CD4-positive, alpha-beta T cell (primary cell): ENCODE measurements at places on chromosomes 2 and 18. TPM values are rescaled to one million over a fixed set of nuclear protein-coding genes. Genes with fewer than 3 reads are reported as not detected.

DNA sequence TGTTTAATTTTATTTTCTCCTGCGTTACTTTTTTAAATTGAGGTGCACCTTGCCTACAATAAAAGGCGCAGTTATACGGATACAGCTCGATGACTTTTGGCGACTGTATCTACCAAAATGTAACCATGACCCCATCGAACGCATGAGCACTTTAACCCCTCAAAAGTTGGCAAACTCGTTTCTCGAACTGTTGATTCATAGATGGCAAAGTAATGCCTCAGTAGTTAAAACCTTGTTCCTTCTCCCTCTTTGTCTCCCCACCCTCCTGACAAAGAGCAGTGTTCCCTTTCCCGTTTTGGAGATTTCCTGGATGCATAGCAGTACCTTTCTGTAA lies 577 bp downstream of the MOGAT1 start:
- no peak for DNase-seq

GRCh38 chr18:75134611-75134975 lies 74.3 kb downstream of the PTGR3 start:
- DNase-seq = no peak

DNA sequence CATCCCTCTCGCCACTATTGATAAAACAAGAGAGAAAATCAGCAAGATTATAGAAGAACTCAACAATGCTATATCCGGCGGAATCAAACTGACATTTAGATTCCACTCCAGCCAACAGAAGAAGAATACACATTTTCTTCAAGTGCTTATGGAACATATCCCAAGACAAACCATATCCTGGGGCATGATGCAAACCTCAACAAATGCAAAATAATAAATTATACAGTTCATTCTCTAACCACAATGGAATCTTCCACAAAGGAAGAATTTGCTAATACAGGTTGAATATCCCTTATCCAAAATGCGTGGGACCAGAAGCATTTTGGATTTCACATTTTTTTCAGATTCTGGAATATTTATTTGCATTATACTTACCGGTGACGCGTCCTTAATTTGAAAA lies 51.4 kb upstream of the YPEL5 start:
- no peak for DNase-seq

- no peak for DNase-seq
Observed at GRCh38 chr2:138201286-138201685, 237.0 kb downstream of the HNMT start.

Gene SULT1C2
- not detected for total RNA-seq

DNA sequence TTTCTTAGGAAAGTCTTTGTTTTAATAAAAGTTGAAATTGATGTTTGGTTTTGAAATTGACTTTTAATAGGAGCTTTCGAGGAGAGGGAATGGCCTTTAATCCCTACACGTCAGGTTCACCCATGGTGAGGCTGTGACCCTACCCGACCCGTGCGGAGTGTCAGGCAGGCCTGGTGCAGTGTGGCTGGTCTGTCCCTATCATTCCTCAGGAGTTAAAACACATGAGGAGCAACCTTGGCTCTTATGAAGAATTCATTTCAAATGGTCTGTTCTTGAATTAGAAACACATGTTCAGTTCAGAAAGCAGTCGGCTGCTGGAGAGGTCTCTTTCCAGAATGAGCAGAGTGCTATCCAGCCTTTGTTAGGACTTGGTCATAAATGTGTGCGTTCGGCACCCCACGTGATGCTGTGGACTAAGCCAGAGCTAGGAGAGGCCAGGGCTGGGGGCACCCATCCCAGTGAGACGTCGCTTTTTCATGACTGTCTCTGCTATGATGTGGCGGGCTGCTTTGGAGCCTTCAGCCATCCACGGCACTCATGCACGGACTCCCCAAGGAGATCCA lies 54.7 kb downstream of the EMILIN2 start:
- DNase-seq = no peak

Gene LINC00305
- not detected for total RNA-seq

- DNase-seq = no peak
Observed at GRCh38 chr18:71327441-71327840, 1038.6 kb downstream of the SOCS6 start.

DNA sequence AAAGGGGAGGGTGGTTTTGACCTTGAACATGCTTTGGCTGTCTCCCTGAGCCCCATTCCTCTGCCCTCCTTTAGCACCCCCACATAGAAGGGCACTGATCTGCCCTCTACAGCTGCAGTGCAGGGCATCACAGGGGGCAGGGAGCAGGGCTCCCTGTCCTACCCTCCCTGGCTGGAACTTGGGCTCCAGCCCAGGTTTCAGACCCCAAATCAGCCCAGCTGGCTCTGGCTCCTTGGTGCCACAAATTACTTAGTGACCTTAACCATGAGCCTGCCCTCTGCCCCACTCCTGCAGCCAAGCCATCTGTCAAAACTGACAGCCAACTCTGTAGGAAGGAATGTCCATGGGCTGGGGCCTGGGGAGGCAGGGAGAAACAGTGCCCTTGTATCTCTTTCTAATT lies 105.6 kb downstream of the MAPK4 start:
- no peak for DNase-seq

Gene UGT1A10
- not detected for total RNA-seq

- DNase-seq = peak; percentile 58
Observed at GRCh38 chr2:218679119-218679518, 7.2 kb downstream of the STK36 start.

- DNase-seq = no peak
Observed at GRCh38 chr2:203730076-203730729, 23.8 kb downstream of the CD28 start.

DNA sequence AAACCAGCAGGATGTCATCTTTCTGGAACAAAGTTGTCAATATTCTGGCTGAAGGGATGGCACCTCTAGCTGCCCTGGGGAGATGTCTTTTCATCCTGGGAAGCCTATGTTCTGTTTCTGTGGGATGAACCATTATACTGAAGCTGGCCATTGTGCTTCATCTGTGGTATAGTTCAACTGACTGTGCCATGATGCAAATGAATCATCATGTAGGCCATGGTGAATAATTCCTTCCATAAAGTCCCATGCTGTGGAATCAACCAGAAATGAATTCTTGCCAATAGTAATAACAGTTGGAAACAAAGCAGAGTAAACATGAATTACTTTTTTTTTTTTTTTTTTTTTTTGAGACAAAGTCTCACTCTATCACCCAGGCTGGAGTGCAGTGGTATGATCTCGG lies 64.1 kb upstream of the CNGA3 start:
- DNase-seq = no peak

Gene IL37
- total RNA-seq = not detected

DNA sequence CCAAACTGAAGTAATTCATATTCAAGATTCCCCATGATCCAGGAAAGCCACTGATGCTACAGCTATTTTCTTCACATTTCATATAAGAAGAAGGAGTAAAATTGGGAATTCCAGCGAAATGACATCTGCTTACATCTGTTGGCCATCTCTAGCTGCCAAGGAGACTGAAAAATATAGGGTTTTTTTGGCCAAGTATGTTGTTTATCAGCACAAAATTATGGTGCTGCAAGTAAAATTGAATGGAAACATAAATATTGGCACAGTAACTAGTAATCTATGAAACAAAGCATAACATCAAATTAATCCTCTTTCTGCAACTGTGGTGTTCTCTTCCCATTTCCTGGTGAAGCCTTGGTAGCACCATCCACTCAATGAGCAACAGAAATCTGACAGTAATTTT lies 649.5 kb upstream of the ZNF804A start:
- no peak for DNase-seq

Gene RAB27B
- total RNA-seq = 2.5 TPM

GRCh38 chr2:207750345-207750744 lies 19.4 kb downstream of the FZD5 start:
- no peak for DNase-seq

Gene ZSWIM2
- total RNA-seq = not detected

- DNase-seq = no peak
Observed at GRCh38 chr2:40430776-40431599, 20.9 kb downstream of the SLC8A1 start.

DNA sequence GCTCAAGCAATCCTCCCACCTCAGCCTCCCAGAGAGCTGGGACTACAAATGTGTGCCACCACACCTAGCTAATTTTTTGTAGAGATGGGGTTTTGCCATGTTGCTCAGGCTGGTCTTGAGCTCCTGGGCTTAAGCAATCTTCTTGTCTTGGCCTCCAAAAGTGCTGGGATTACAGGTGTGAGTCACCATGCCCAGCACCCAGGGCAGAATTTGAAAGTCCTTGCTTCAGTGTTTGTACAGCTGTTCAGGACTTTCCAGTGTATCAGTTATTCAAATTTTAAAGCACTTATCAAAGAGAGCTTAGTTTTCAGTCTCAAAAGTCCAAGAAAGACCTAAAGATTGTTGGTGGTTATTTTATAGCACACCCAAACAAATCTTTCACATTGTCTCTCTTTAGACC lies 43.6 kb upstream of the VPS54 start:
- DNase-seq = no peak

Gene PAX3
- total RNA-seq = not detected

- no peak for DNase-seq
Observed at GRCh38 chr2:39517102-39517436, 80.0 kb upstream of the MAP4K3 start.

Gene CHRNG
- total RNA-seq = not detected

Gene ABCG5
- total RNA-seq = not detected

DNA sequence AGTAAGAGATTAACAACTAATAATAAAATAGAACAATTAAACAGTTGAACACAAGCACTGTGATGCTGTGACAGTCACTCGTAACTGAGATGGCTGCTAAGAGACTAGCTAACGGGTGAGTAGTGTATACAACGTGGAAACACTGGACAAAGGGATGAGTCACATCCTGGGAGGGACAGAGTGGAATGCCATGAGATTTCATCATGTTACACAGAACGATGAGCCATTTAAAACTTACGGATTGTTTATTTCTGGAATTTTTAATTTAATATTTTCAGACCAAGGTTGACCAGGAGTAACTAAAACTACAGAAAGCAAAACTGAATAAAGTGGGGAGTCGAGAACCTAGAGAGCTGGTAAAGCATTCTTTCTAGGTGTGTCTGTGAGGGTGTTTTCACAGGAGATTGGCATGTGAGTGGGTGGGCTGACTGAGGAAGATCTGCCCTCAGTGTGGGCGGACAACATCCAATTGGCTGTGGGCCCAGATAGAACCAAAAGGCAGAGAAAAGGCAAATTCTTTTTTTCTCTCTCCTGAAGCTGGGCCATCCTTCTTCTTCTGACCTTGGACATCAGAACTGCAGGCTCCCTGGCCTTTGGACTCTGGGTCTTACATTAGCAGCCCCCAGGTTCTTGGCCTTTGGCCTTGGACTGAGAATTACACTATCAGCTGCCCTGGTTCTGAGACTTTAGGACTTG lies 14.6 kb downstream of the TMSB10 start:
- no peak for DNase-seq

Gene INHA
- total RNA-seq = not detected

Gene TFPI
- total RNA-seq = not detected

DNA sequence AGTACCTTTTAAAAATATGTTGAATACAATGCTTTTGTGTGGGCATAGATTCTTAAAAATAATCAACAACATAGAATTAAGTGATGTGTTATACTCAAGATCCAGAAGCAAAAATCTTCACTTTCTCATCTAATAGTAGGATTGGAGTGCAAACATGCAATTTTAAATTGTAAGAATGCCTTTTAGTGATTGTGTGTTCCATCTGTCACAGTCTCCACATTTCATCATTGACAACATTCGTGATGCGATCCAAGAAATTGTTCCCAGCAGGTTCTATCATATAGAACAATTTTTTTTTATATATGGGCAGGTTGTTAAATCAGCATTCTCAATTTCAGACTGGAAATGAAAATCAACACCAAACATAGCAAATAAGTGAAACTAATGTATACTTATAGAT lies 1671.8 kb upstream of the SLC39A10 start:
- DNase-seq = no peak
